ENCODE measurements at places on chromosomes 2 and 18.

GRCh38 chr2:101329026-101329425, 20.5 kb upstream of the RNF149 start:
- DNase-seq: no peak

DNA sequence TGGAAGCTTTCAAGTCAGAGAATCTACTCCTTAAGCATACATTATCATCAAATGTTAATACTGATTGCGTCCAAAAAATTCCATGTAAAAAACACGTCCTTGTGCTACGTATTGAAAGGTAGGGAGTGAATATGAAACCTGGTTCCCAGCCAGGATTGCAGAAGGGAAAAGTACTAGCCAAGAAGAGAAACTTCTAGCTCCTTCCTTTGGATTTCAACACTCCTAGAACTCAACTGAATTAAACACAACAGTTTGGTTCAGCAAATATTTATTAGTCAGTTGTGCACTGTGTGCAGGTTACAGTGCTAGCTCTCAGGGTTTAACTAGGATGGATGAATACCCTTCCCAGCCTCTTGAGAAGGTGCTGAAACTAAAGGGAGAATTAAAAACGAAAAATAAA, 33.9 kb upstream of the FHL2 start:
- no peak for DNase-seq

DNA sequence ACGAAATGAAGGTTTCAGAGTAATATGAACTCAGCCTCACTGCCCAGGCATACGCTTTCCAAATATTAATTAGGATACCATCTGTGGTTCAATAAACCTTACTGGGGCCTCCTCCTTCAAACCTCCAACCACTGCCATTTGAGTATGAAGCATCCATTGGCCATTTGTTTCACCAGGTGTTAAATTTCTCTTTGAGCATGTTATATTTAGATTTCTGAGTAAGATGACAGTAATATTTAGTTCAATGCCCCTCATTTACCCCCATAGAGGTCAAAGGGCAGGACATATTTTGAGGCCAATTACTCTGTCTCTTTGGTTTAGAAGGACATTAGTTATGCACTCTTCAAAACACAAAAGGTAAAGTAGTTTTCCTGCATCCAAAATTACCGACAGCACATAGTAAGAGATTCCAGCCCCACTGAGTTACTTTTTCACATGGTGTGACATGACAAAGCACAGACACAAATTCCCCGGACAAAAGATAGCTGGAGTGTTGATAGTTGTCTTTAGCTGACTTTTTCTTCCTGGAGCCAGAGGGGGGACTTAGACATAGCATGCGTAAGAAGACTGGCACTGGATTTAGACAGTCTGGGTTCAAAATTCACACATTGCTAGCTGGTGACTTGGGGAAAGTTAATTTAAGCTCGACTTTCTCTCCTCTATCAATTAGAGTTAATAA, 33.1 kb upstream of the LNPK start:
- DNase-seq: no peak

GRCh38 chr2:178730049-178730448, 77.2 kb downstream of the TTN start:
- DNase-seq: no peak

- no peak for DNase-seq
Observed at GRCh38 chr18:4203568-4204437, 251.3 kb downstream of the DLGAP1 start.

DNA sequence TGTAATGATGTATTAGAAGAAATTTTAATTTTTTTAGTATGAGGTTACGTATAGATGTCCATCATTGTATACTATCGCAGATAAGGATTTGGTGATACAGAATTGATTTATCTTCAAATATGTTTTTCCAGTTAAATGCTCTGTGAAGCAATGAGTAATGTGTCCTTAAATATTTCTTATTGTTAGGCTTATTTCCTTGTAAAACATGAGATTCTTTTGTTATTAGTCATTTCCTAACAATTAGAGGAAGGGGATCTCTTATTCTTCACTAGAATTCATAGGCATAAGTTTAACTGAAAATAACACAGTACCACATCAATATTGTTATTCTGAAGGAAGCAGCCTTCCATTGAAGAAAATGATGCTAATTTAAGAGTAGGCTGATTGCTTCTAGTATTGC, 15.5 kb upstream of the OTX1 start:
- DNase-seq: no peak

GRCh38 chr2:36376319-36376765, 20.8 kb downstream of the CRIM1 start:
- DNase-seq: peak; percentile 83

DNA sequence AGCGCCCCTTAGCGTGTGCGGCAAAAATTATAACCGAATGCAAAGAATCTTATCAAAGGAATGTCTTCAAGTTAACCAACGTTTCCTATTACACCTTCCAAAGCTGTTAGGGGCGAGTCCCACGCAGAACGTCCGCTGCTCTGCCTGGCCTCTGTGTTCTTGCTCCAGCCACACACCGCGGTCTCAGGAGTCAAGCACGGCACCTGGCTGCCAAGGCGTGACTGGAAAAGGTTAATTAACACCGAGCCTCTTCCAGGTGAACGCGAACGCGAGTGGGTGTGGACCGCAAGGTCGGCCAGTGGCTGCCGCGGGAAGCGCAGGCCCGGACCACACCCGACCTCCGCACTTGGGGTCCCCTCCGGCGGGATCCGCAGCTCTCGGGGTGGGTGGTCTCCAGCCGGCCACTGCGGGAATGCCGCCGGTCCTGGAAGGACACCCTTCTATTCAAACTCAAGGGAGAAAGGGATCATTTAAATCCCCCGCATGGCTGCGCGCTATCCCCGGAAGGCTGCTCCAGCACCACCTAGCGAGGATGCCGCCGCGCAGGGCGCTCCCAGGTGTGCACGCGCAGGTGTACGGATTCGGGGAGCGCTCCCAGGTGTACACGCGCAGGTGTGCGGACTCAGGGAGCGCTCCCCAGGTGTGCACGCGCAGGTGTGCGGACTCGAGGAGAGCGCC, 830 bp downstream of the CYB5A start:
- DNase-seq: no peak

DNA sequence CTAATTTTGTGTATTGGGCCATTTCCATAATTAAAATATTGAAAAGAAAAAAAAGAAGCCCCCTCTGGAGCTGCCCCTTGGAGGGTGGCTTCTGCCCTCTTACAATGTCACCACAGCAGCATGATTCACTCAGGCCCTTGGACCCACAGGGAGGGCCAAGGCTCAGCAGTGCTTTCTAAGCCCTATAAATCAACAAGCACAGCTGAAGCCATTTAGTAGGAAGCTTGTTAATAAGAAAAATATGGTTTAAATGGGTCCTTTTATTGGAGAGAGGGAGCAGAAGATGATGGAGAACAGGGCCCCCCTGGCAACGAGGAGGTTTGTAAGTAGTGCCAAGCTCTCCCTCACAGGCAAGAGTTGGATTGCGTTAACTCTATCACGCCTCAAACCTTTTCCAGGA, 107.6 kb upstream of the FZD7 start:
- no peak for DNase-seq

DNA sequence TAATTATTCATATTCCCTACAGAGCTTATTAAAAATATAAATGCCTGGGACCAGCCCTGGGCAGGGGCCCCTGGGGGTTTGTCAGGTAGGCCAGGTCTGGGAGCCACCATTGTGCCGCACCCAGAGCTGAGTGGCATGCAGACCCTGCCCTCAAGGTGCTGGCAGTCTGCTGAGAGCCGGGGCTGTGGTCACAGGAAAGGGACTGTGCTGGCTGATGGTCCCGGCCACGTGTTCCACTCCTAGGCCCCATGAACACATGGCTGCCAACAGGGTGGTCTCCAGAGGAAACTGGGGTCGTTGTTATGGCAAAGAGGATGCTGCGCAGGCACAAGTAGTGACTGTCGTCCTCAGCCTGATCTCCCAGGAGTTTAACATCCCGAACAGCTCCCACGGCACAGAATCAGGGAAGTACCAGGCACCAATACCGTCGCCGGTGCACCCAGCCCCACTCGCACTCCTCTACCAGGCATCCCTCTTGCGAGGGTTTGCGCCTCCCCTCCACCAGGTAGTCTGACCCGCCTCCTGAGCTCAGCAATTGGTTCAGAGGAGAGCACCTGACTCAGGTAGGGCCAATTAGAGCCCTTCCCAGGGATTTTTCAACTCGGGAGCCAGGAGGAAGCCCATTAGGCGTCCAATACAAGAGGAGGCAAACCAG, 39.2 kb upstream of the BIN1 start:
- no peak for DNase-seq

GRCh38 chr2:111226876-111227700, 106.4 kb downstream of the BCL2L11 start:
- DNase-seq: no peak

DNA sequence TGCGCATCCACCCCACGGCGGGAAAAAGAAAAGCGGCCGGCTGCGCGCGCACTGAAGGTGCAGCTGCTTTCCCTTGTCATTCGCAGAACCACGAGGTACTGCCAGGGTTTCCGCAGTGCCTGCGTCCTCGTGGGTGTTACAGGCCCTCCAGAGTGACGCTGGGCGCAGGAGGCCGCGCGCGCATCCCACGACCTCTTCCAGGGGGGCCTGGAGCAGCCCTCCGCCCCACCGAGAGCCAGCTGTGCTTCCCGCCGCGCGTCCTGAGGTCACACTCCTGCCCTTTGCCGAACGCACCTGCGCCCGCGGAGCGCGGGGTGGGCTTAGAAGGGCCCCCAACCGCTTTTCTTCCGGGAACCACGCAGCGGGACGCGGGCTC, 378 bp upstream of the IAH1 start:
- peak; percentile 42 for DNase-seq

GRCh38 chr2:118939994-118940393, 2.0 kb upstream of the MARCO start:
- no peak for DNase-seq

DNA sequence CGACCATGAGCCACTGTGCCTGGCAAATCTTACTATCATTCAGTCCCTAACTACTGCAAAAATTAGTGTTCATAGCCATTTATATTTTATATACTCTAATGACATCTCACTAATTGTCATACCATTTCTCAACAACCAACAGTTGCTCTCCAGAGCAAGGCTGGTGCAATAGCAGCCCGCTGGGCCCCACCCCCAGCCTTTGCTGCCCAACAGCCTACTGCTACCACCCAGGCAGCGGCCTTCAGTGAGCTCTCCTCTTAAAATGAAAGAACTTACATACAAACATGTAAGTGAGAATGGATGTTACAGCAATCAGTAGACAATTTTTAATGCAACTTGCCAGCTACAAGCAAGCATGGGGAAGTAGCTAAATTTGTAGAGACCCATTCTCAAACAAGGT, 90.5 kb downstream of the HNRNPLL start:
- DNase-seq: no peak

DNA sequence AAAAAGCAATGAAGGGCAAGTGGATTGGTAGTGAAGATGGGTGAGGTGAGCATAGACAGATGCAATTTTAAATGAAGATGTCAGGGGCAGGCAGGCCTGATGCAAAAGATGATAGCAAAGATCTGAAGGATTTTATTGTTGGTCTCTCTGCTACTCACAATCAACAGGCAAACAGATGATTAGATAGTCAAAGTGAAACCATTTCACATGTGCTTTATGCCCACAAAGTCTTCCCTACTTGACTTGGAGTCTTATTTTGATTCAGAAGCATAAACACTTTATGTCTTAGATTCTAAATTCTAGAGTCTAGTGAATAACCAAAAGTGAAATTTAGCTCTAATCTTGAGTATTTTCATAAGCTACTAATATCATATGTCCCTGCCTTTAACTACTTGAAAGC, 153.8 kb upstream of the HNRNPA3 start:
- no peak for DNase-seq

- no peak for DNase-seq
Observed at GRCh38 chr2:120314690-120315366, 31.1 kb upstream of the INHBB start.

DNA sequence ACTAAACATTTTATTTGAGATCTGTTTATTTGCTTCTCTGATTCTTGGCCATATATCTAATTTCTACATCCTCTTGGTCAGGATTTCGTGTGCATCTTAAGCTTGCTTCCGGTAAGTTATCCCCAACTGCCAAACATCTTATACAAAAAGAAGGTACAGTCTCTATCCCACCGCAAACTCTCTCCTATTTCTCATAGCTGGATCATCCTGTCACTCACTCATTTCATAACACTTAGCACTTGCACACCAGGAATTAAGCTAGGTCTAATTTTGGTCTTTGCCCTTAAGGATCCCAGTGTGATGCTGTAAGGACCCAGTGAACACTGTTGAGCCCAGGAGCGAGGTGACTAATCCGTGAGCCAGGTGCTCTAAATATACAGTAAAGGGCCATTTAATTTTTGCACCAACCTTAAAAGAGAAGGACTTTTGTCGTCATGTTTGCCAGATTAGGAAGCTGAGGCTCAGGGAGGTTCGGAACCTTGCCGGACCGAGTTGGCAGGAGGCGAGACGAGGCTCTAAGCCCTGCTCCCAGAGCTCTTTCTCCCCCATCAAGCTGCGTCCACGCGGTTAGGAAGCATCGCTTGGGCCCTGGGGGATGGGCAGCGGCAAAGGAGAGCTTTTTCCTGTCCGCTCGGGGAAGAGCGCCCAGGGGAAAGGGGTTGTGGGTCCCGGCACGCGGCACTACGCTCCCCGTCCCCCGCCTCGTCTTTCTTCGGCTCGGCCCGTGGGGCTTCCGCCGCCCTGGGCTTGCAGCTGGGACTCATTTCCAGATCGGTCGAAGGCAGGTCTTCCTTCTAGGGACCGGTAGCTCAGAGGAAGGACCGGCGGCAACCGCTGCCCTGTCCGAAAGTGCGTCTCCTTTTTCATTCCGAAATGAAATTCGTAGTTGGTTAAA, 4.1 kb upstream of the ITPRIPL1 start:
- no peak for DNase-seq

GRCh38 chr2:127381762-127382161, 6.0 kb downstream of the MAP3K2 start:
- DNase-seq: no peak

DNA sequence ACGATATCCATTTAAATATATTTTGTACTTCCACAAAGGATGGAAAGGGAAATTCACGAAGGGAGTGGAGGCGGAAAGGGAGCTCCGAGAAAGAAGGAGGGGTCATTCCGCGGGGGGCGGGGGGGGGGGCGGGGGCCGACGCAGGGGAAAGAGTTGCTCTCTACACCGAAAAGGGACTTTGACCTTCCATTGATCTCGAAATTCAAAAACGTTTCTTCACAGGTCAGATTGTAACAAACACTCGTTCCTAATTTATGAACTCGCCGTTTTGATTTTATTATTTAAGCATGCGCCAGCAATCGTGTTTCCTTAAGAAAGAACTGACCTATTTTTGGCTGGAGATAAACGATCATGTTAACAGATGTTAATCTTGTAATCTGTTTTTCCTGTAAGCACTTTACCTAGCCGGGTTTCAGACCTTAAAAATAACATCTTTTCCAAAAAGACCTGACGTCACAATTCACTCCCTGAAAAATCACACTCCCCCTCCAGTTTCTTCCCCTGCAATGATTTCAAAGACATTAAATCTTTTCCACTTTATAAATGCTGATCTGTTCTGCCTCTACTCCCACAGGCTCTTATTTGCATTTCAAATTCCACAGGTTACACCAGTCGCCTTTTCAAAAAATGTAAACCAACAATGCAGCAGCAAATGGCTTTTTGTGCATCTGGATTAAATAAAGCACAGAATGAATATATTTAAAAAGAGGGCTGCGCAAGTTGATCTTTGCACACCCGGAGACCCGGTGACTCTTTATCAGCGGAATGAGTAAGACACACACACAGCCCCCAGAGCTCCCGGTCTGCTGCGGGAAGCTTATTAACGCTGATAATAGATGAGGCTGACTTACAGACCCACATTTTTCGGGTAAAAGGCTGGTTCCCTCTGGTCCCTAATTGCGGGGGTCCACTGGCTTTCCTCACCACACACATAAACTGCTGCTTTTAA, 1.6 kb downstream of the ZNF516 start:
- no peak for DNase-seq
